Nucleus accumbens (tissue), 56 donors: ENCODE measurements at places on chromosomes 6 and 20.

- no peak for DNase-seq
Observed at GRCh38 chr6:148955441-148955840, 208.6 kb downstream of the UST start.

- no peak for DNase-seq
Observed at GRCh38 chr6:24990944-24991809, 55.4 kb upstream of the RIPOR2 start.

DNA sequence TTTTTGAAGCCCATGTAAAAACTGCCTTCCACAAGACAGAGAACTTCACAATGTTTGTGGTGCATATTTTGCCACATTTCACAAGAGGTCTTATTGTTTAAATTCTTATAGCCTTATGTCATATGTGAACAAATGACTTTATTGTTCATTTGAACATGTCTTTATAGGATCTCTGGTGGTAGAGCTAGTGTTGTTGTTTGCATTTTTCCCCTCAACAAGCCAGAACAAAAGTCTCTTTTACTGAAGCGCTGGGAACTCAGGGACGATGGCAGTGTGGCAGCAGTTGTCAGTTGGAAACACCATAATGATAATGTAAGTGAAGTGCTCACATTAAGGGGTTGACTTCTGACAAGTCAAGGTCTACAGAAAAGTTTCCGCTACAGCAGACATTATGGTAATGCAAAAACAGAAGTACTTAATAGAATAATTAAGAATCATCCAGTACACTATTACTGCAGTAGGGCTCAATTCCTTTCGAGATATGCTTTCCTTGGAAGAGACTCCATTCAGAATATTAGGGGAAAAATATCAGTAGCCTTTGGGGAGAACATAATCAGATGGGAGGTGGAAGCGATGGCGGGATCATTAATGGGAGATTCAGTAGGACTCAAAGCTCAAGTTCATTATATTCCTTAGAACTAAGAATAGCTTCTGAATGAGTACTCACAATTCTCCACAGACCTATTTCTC is 180.0 kb downstream of the GJA10 start:
- peak; percentile 43 for DNase-seq

DNA sequence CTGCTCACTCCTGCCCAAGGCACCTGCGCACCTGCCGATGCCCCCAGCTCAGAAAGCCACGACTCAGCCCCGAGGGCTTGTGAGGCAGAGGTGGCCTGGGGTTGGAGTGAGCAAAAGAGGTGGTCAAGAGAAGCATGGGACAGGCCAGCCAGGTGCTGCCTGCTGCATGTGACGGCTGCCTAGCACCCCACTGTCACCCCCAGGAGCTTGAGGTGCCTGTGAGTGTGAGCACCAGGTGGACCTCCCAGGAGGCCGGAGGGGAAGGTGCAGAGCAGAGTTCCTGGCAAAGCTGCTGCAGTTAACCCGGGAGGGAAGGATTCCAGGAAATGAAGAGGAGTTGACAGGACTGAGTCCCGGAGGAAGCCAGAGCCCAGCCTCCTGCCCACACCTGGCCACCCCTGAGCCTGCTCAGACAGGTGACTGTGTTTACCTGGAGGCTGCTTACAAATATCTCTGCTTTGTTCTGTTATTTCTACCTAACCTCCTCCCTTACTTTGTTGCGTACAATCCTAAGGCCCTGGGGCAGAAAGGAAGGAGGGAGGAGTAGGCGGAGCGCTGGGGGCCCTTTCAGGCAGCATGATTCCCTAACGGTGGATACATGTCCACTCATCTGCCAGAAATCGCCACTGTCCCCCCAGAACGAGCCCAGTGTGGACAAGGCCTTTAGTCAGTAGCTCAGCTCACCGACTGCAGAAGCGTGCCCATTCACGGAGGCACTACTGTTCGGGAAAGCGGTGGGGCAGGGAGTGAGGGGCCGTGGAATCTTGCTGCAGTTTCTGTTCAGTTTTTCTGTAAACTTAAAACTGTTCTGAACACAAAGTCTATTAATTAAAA is 87.5 kb upstream of the MPC1 start:
- DNase-seq, result no peak

- no peak for DNase-seq
Observed at GRCh38 chr20:54589402-54590030, 114.1 kb downstream of the DOK5 start.

GRCh38 chr6:168013250-168013915 is 15.9 kb downstream of the KIF25 start:
- DNase-seq, result no peak

- no peak for DNase-seq
Observed at GRCh38 chr6:150343434-150343833, 25.4 kb upstream of the IYD start.

GRCh38 chr20:49676581-49677291 is 36.9 kb downstream of the B4GALT5 start:
- DNase-seq, result no peak

GRCh38 chr6:53917464-53917842 is 122.6 kb downstream of the LRRC1 start:
- no peak for DNase-seq

DNA sequence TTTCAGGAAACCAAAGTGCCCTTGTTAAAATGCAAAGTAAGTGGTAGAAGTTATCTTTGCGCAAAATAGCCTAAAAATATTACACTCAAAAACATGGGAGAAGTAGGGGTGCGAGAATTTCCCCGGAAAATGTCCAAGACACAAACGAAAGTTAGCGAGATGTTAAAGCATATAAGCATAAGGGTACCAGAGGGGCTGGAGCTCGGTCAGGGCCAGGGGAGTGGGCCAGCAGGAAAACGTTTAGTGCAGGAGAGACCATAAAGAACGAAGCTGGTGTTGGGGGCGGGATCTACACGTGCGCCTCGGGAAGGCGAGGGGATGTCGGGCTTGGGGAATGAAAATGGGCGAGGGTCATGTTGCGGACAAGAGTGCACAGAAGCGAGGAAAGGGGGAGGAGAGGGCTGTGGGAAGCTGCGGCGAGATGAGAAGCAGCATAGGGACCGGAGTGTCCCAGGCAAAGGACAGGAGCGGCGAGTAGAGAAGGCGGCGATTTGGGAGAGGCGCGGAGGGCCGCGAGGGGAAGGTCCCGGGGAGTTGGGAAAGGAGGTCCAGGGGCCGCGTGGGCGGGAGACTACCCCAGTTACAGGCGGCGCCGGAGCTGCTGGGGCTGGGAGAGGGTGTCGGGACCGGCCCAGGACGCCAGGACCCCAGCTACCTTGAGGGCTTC is 600 bp downstream of the XPO5 start:
- DNase-seq, result peak; percentile 38

DNA sequence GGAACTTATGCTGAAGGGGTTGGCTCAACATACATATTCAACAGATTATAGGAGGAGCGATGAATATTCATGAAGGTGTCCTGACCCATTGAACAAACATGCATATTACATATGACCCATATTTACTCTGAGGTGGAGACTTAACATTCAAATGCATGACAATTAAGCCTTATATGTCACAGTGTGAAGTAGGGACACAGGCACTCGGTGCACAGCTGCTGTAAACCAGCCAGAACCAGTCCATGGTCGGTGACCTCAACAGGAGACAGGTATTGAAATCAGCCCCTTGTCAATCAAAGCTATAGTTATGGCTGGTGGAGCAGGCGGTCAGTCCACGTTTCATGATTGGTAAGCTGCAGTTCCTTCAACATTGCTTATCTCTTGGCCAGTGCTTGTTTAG is 347.3 kb downstream of the THBS2 start:
- DNase-seq, result no peak

GRCh38 chr6:166572370-166573261 is 13.9 kb downstream of the RAMACL start:
- no peak for DNase-seq

GRCh38 chr6:138302554-138302953 is 75.2 kb upstream of the SMIM28 start:
- DNase-seq, result no peak
